ENCODE measurements at places on chromosomes 1 and 21.

GRCh38 chr1:41734201-41734970, 184.3 kb downstream of the HIVEP3 start:
- no peak for DNase-seq

GRCh38 chr1:980137-980571, 1.7 kb downstream of the PERM1 start:
- DNase-seq: no peak

GRCh38 chr1:37595440-37596181, at the start of gene GNL2:
Gene GNL2, minus strand, starts transcription at chr1:37595937. Its CDS starts 115 bp downstream, at chr1:37595822.
- DNase-seq: peak; percentile 92

- DNase-seq: no peak
Measured at GRCh38 chr1:25504706-25505595, 38.5 kb upstream of the LDLRAP1 start.

DNA sequence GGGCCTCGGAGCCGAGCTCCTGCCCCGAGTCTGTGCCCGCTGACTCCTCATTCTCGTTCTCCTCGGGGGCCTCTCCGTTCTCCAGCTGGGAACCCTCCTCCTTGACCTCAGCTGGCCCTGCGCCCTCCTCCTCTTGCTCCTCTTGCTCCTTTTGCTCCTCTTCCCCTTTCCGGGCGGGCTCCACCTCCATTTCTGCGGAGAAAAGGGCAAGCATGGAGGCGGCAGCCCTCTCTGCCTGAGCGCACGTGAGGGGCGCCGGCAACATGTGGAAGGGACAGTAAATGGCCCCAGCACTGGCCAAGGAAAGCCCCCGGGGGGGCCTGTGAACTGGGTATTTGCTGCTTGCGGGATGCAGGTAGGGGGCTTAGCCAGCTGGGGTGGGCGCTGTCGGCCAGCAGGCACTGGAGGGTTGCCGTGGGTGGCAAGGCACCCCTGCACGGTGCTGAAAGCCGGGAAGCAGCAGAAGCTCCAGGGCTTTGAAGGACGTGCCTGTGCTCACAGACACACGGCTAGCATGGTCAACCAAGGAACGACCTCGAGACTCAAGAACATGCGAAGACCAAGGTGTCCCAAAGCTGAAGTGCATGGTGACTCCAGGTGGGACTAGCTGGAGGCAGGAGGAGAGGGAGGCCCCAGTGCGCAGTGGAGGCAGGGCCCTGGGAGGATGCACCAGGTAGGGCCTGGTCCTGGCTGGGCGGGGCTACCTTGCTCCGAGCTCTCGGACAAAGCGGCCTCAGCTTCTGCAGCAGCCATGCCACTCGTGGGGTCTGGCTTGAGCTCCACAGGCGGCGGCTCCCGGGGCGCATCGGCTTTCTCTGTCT, 30.7 kb downstream of the ZBTB17 start:
- no peak for DNase-seq

GRCh38 chr1:87329051-87329525, 408 bp downstream of the LMO4 start:
- DNase-seq: no peak

GRCh38 chr1:212860713-212861581, 2.9 kb downstream of the FLVCR1 start:
- no peak for DNase-seq

- no peak for DNase-seq
Measured at GRCh38 chr1:90200646-90201205, 205.8 kb downstream of the ZNF326 start.

GRCh38 chr1:240597153-240597745, 14.7 kb downstream of the GREM2 start:
- DNase-seq: no peak

DNA sequence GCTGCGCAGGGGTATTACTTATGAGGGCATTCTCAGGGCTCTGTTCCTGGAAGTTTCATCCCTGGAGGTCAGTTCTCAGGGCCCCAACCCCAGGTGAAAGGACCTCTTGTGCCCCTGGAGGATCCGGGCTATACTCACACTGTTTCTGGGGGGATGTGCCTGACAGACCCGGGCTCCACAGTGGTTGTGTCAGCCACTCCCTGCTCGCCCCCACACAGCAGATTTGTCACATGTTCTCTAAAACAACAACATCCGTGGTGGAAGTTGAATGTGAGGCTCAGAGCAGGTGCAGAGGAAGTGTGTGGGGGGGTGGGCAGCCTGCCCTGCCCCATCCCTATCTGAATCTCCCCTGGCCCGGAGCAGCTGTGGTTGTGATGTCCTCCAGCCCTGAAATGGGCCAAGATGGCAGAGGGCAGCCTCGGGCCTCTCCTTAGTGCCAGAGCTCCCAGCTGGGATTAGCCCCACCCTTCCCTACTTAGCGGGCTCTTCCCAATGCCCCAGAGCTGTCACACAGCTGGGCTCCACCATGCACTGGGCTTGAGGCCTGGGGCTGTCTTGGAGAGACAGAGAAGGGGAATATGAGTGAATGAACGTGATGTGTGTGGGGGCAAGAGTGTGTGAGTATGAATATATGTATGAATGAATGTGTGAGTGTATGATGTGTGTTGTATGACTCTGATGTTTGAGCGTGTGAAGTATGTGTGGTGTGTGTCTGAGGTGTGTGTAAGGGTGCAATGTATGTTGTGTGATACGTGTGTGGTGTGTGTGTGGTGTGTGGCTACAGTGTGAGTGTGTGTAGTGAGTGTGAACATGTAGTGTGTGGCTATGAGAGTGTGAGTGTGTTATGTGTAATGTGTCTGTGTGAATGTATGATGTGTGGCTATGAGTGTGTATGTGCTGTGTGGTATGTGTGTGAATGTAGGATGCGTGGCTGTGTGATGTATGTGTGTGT, 1.5 kb upstream of the FCMR start:
- no peak for DNase-seq

DNA sequence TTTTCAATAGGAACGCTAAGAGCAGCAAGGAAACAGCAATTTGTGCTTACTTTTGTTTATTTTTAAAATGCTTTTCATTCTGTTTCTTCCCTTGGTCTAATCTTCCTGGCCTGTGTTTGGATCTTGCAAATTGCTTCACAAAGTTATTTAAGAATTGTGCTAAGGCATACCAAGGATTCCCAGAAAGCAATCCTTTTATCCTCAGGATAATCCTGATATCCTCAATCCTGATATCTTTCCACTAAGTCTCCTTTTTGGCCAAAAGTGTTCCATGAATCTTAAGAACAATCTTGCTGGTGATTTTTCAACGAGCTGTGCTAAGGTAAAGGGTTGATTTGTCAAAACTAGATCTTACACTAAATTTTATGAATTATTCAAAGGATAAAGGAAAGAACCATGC, 1577.9 kb downstream of the PLA2G4A start:
- DNase-seq: no peak

DNA sequence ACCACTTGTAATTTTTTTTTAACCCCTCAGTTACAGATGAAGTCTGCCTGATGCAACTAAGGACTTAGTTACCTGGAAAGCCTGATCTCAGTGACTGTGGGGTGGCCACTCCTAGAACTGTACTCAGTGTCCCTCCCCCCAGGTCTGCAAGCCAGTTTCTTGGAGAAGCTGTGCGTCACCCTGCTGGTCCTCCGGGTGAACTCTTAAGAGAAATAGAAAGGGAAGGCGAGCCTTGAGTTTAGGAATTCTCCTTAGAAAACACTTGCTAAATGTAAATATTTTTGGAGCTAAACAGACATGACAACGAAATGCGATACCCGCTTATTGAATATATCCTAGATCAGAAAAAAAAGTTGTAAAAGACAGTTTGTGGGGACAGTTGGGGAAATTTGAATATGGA, 730 bp downstream of the SLC16A4 start:
- no peak for DNase-seq

- no peak for DNase-seq
Measured at GRCh38 chr1:63984930-63985290, 211.1 kb downstream of the ROR1 start.

DNA sequence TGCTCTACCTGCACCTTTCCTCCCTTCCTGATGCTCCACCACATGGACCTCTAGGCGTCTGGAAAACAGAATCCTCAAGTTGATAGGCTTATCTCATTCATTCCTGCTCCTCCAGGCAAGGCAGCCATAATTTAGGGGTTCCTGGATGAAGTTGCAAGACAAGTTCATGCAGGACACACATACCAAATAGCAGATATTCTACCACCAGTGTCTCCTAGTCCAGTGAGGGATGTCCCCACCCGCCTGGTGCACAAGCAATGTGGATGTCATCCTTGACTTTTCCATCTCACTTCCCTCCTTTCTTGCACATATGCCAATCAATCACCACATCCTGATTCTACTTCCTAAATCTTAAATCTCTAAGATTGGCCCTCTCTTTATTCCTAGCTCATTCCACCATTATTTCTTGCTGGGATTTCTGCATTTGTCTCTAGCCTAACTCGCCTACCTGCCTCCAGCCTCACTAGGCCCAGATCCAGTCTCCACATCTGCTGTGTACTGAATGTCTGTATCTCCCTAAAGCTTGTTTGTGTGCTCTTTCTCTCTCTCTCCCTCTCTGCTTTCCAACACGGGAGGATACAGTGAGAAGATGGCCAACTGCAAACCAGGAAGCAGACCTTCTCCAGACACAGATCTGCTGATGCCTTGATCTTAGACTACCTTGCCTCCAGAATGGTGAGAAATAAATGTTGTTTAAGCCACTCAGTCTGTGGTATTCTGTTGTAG, 40.5 kb downstream of the CD34 start:
- DNase-seq: no peak

- no peak for DNase-seq
Measured at GRCh38 chr1:184637664-184638240, 116.9 kb downstream of the EDEM3 start.

GRCh38 chr1:166484871-166485270, 318.1 kb upstream of the FAM78B start:
- DNase-seq: no peak

GRCh38 chr1:150567341-150567716, 12.1 kb downstream of the MCL1 start:
- DNase-seq: no peak

DNA sequence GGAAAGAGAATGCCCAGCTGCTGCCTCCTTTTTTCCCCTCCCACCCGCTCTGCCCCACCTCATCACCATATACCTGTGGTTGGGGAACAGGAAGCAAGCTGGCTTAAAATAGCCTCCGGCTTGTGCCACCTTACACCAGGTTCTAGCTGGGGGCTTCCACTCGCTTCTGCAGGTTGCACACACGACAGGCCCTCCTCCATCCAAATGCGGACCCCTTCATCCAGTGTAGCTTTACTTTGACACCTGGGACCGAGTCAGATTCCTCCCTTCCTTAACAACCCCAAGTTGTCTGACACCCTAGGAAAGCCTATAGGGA, 14.6 kb downstream of the BLACAT1 start:
- DNase-seq: no peak

DNA sequence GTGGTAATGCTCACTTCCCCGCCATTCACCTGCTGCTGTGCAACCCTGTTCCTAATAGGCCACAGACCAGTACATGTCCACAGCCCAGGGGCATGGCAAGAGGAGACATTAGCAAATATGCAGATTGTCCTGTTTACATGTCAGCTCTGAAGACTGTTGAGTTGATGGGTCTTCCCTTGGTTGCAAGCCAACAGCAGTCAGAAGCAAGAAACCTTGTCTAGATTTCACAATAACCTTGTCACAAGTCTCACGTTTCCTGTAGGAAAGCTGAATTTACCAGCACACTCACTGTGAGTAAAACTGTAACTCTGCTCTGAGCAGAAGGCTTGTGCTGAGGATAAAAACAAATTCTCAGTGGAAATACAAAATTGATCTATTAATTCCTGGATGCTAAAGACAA, 195.1 kb downstream of the HLX start:
- DNase-seq: no peak

- no peak for DNase-seq
Measured at GRCh38 chr21:18478513-18478912, 74.9 kb upstream of the TMPRSS15 start.

- no peak for DNase-seq
Measured at GRCh38 chr1:80241566-80241965, 1235.0 kb upstream of the ADGRL4 start.

DNA sequence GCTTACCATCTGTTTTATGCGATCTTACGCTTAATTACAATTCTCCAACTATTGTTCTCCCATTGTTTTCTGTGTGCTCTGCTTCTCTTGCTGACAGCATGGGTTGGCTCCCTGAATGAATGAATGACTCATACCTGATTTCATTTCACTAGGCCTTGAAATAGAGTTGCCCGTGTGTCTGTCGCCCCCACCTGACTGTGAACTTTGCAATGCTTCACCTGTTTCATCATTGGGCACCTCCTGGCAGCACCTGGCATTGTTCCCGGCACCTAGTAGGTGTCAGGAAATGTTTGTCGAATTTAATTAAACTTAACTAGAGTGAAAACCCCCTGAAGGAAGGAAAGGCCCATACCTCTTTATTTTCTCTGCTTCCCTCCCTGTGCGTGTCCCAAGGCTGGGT, 120.5 kb upstream of the KLHDC7A start:
- DNase-seq: no peak

GRCh38 chr21:34861258-34861657, 187.8 kb downstream of the RUNX1 start:
- DNase-seq: no peak

DNA sequence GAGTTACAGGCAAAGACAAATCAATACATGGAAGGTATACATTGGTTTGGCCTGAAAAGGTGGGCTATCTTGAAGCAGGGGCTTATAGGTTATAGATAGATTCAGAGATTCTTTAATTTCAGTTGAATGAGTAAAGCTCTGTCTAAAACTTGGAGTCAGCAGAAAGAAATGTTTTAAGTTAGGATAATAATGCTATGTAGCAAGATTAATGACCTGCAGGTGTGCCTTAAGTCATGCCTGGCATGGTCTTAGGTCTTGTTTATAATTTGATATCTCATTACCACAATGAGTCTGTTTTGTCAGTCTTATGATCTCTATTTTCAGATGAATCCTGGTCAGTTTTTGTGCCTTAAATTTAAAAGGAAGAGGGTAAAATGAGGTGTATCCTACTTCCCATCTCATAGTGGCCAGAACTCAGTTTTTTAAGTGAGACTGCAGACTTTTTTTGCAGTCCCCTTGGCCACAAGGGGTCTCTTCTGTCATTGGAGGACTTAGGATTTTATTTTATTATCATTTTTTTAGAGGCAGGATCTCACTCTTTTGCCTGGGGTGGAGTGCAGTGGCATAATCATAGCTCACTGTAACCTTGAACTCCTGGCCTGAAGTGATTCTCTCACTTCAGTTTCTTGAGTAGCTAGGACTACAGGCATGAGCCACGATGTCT, 21.3 kb upstream of the PGBD2 start:
- no peak for DNase-seq

- DNase-seq: peak; percentile 27
Measured at GRCh38 chr21:42112857-42113256, 41.7 kb downstream of the UMODL1 start.

DNA sequence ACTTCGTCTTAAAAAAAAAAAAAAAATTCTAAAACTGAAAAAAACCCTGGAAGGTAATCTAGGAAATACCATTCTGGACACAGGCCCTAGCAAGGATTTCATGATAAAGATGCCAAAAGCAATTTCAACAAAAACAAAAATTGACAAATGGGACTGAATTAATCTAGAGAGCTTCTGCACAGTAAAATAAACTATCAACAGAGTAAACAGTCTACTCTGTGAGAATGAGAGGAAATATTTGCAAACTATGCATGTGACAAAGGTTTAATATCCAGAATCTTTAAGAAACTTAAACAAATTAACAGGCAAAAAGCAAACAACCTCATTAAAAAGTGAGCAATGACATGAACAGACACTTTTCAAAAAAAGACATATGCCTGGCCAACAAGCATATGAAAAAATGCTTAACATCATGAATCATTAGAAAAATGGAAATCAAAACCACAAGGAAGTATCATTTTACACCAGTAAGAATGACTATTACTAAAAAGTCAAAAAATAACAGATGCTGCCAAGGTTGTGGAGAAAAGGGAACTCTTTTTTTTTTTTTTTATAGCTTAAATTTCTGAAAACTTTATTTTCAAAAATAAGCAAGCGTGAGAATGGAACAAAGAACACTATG, 29.4 kb upstream of the RNPC3 start:
- DNase-seq: no peak

Measured in SK-N-DZ (cell line).